ENCODE measurements at places on chromosomes 11 and 22. TPM values are rescaled to one million over a fixed set of nuclear protein-coding genes. Genes with fewer than 3 reads are reported as not detected.

Gene C11orf86
- not detected for total RNA-seq

Gene MUC6
- total RNA-seq = not detected

Gene ANKRD13D
- 191 TPM for total RNA-seq

Gene ENDOD1
- 4.7 TPM for total RNA-seq

Gene GLYAT
- not detected for total RNA-seq
